ENCODE measurements at places on chromosomes 6 and 20.

DNA sequence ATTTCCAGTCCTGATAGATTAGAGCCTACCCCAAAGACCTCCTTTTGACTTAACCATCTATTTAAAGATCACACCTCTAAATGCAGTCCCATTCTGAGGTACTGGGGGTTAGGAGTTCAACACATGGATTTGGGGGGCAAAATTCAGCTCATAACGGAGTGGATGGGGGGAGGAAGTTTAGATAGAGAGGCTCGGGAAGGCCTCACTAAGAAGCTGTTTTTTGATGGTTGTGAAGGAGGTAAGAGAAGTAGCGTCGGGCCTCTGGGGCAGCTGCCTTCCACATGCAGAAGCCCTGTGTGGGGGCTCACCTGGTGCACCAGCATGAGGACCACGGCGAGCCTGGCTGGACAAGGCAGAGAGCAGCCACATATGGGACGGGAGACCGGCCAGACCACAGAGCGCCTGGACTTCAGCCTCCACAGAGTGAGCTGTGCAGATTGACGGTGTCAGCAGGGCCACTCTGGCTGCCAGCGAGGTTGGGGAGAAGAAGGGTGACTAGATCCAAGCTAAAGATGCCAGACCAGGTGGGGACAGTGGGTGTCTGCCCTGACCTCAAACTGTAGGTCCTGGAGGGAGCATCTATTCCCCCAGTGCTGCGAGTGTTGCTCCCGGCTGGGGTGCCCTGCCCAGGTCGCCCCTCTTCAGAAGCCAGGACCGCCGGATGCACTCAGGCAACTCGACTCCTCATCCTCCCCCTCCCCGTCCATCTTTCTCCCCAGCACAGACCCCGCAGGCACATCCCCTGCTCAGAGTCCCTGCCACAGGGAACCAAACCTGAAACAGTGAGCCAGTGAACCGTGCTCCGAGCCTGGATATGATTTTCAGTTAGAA is 5.1 kb upstream of the SYNJ2 start:
- no peak for DNase-seq

GRCh38 chr6:63492476-63492875 is 79.8 kb upstream of the LOC128125822 start:
- no peak for DNase-seq

GRCh38 chr6:161245363-161245762 is 28.5 kb downstream of the AGPAT4 start:
- DNase-seq, result no peak

DNA sequence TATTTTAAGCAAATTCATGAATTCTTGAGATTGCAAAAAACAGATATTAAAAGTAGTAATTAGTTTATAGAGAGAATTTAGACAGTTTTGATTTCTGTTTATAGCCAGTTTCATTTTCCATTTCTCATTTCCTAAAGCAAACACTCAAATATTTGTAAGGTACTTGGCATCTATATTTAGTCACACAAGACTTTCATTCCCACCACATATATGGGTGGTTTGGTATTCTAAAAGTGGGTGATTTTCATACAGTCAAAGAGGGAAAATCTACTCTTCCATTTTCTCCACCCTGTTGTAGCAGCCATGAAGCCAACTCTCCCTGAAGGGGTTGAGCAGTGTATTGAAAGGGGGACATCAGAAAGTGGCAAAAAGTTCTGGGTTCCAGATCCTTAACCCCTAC is 181.1 kb upstream of the SUPT3H start:
- DNase-seq, result no peak

DNA sequence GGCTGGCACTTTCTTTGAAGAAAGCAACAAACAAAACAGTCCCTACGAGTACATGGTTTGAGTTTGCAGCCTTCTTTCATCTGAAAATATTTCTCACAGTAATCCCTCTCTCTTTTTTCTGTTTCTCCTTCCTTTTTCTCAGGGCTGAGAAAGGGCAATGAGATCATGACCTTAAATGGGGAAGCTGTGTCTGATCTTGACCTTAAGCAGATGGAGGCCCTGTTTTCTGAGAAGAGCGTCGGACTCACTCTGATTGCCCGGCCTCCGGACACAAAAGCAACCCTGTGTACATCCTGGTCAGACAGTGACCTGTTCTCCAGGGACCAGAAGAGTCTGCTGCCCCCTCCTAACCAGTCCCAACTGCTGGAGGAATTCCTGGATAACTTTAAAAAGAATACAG is 80.7 kb upstream of the CLDN20 start:
- DNase-seq, result no peak

GRCh38 chr20:10919396-10920140 is 245.8 kb upstream of the JAG1 start:
- DNase-seq, result no peak

Data from KG1 (cell line).